ENCODE measurements at places on chromosomes 3 and 15.

DNA sequence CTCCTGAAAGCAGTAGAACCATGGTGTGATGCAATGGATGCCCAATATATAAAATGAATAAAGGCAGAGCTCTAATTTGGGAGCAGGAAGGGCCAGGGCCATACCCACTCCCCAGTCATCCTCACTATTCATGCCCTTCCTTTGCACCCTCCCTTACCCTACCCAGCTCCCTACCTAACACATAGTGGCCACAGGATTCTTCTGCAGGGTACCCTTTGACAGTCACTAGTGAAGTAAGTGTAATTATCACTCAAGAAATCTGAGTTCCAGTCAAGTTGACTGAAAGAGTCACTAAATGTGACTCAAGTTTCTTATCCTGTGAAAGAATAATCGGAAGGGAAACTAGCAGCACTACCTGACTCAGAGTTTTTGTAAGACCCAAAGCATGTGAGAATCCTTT lies 69.2 kb downstream of the RASA2 start:
- no peak for DNase-seq

DNA sequence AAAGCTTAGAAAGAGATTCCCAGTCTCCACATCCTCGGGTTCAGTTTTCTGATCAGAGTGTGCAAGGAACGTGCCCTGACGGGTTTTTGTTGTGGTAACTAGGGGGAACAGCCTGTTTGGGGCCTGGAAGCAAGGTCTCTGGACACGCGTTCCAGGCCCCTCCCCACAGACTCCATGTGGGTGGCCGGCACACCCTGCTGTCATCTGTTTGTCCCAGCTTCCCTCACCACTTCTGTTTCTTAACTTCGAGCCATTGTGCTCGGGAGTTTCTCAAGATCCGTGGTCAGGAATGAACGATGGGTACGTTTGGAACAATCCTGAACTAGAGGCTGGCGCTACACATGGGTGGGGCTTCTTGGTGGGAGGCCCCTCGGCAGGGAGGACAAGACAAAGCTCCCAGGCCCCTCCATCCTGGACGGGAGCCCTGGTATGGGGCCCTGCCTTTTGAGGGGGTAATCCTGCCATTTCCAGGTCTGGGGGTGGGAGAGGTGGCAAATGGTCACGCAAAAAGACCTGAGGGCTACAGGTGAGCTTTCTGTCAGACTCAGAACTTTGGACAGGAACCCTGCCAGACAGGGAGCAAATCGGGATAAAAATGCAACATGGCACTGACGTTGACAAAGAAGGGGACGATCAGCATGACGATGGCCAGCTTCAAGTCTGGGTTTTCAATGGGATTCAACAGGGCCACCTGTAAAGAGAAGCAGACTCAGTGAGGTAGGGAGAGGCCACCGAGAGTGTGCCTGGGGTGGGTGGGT lies 8.5 kb upstream of the MUSTN1 start:
- DNase-seq: no peak

DNA sequence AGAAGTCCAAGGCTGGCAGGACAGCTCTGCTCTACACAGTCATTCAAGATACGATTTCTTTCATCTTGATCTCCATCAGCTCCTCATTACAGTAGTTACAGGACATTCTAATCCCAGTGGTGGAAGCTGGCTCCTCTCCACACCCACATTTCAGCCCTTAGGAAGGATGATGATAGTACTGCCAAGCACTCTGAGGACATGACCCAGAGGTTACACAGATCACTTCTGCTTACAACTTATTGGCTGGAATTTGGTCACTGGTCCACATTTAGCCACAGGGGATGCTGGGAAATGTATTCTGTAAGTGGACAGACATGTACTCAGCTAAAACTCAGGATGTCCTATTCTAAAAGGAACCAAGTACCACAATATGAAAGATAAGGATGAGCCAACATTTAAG lies 77.1 kb downstream of the IQCH start:
- no peak for DNase-seq

- no peak for DNase-seq
Measured at GRCh38 chr3:187255314-187255713, 36.2 kb downstream of the MASP1 start.

DNA sequence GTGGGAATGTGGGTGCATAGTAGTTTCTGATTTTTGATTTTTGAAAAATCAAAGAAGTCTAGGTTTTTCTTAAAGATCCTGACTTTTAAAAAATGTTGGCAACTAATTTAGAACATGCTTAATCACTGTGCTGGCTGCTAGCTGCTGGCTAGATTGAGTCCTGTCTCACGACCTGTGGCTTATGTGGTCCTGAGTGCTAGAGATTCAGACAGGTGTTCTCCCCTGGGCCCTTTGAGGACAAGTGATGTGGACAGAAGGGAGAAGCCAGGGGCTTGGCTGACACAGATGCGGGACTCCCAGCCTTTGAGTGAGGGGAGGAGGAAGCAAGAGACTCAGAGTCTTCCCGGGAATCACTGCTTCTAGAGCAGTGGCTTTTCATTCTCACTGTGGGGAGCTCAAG lies 47.5 kb downstream of the CORO2B start:
- no peak for DNase-seq

- peak; percentile 17 for DNase-seq
Measured at GRCh38 chr3:134364936-134365765, 9.1 kb downstream of the AMOTL2 start.

DNA sequence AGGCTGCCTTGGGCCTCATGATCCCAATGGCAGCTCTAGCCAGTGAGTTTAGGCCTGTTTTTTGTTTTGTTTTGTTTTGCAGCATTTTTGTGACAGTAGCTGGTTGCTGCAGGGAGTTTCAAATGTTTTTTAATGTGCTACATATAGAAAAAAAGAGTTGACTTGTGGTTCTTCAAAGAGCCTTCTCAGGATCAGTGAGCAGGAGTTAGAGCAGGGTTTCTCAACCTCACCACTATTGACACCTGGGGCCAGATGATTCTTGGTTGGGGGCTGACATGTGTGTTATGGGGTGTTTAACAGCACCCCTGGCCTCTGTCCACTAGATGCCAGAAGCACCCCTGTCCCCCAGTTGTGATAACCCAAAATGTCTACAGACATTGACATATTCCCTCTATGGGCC lies 17.9 kb downstream of the APH1B start:
- DNase-seq: no peak

DNA sequence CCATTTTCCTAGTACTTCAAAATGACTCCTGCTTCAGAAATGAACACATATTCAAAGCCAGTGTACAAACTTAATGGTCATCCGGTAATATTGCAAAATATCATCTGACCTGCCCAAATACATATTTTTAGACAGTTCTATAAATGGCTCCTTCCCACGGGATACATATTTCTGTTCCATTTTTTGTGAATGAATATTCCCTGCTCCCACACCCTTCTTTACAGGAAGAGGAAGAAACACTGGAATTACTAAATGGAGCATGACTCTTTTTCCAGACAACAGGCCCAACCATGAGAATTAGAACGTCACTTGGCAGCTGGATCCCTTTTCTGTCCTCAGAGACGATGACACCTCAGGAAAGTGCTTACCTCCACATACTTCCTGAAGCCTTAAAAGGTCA lies 38.0 kb upstream of the CBLB start:
- no peak for DNase-seq

DNA sequence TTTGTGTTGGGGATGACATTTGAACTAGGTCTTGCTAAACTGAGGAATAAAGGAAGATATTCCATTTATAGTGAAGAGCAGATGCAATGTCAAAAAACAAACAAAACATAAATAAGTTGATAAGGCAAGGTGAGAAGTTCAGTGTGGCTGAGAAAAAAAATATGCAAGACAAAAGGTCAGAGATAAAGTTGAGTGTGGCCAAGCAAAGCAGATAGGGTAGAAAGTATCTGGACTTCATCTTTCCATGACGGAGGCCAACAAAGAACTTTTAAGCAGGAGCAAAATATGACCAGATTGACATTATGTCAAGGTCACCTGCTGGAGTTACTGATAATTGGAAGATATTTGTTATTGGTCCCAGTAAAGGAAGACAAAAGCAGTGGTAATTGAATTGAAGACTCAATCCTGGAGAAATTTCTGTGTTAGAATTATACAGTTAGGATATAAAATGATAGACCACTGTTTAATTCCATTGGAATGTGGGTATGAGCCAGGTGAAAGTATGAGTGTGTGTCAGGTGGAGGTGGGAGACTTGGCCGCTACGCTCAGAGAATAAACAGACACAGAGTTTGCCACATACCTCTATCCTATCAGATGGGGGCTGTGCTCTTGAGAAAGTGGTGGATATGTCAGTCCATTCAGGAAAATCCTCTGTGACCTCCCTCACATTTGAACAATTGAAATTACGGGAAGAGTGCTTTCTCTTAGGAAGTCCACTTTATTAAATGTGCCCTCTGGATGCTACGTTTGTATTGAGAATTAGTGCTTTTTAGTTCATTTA lies 28.1 kb downstream of the ADIPOQ start:
- DNase-seq: no peak

DNA sequence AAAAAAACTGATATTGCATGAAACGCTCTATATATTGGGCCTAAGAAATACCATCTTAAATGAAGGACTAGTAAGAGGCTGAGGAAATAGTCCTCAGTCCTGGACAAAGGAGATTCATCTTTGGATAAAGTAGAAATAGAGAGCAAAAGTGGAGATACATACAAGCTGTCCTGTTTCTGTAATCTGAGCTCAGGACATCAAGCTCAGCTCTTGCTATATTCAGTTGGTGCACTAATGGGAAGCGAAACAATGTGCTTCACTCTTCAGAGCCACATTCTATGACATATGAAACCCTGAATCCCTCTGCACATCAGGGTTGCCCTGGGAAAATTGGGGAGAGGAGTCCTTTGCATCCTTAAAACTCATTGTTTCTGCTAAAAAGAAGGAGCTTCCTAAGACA lies 290.7 kb downstream of the VPS13C start:
- DNase-seq: no peak

- no peak for DNase-seq
Measured at GRCh38 chr15:101136381-101137268, 115.2 kb downstream of the CHSY1 start.

- DNase-seq: peak; percentile 66
Measured at GRCh38 chr15:44712346-44713005, 1.2 kb downstream of the B2M start.

DNA sequence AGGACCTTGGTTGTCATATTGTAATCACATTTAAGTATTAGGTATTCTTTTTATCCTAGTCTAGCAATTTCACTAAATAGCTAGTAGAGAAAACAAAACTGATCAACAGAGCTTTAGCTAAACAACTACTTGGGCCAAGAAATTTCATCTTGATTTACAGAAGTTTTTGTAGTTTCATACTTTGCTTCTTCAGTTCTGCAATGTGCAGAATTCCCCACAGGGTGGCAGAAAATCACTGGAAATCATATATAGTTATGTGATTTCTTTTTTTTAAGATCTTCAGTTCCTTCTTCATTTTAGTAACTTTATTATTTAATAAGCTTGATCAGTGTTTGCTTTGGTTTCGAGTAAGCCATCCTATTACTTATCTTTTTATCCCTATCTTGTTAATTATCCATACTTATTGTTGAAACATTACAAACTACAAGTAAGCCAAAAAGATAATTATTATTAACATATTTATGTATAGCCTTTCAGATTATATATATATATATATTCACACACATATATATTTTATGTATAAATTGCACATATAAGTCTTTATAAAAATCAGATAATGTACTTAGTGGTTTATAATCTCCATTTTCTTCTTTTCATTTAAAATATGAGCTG lies 2.2 kb upstream of the BNIP2 start:
- peak; percentile 17 for DNase-seq

DNA sequence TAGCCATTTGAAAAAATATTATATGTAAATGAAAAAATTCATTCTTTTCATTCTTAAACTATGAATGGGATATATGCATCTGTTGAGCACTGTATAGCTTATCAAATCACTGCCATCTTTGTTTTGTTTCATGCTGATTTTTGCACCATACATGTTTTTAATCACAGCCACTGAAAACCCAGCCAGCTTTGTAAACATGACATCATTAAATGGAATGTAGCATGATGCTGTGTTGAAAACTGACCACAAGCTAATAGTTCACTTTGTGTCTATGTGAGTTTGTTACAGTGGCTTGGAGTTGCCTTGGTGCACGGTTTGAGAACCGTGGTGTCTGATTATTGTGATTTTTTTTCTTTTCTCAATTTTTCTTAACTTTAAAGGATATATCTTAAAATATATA lies 75.7 kb downstream of the GMPS start:
- no peak for DNase-seq

- DNase-seq: peak; percentile 22
Measured at GRCh38 chr3:12750223-12750622, 8.8 kb downstream of the TMEM40 start.

- DNase-seq: no peak
Measured at GRCh38 chr15:70166506-70167087, 68.9 kb upstream of the TLE3 start.

GRCh38 chr15:58545307-58546065 lies 113.7 kb downstream of the LIPC start:
- no peak for DNase-seq

DNA sequence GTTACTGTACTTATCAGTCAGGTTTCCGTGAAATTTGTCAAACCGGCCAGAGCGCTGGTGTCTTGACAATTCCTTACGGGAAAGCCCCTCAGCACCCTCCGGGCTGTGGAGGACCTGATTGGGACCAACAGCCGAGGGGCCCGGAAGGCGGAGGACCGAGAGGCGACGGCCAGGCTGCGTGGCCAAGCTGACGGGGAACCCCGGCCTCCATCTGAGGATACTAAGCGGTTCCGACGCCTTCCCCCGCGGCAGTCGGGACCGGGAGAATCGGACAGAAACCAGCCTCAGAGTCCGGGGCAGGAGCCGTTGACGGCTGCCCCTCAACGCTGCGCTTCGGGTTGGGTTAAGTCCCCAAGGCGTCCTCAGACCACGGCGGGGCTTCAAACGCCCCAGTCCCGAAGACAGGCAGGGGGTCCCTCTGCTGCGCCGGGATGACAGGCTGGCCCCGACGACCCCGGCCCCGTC lies 499 bp downstream of the ALDH1A2 start:
- DNase-seq: no peak

DNA sequence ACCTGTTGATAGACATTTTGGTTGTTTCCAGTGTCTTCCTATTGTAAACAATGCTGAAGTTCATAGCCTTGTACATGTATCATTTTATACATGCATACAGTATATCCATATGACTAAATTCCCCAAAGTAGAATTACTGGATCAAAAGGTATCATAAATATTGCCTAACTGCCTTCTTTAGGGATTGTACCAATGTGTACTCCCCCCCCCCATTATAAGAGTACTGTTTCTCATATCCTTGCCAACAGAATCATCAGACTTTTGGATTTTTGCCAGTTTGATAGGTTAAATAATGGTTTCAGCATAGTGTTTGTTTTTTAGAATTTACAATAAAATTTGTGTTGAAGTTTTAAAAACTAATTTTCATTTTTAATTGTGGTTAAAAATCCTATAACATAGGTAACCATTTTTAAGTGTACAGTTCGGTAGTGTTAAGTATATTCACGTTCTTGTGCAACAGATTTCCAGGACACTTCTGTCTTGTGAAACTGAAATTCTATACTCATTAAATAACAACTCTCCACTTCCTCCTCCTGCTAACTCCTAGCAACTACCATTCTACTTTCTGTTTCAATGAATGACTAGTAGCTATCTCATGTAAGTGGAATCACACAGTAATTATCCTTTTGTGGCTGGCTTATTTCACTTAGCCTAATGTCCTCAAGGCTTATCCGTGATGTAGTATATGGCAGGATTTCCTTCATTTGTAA lies 30.8 kb upstream of the MAP3K13 start:
- DNase-seq: peak; percentile 79

- DNase-seq: no peak
Measured at GRCh38 chr15:62799919-62800318, 242.6 kb upstream of the TPM1 start.

Data from DMS79 treated with DMSO at 0.1 percent for 48 hours (cell line).